NCI-H1436 treated with DMSO at 0.1 percent for 48 hours (cell line): ENCODE measurements at places on chromosomes 12 and 14.

- no peak for DNase-seq
These were observed 64.1 kb upstream of the AP4S1 start for GRCh38 chr14:30961330-30961729.

DNA sequence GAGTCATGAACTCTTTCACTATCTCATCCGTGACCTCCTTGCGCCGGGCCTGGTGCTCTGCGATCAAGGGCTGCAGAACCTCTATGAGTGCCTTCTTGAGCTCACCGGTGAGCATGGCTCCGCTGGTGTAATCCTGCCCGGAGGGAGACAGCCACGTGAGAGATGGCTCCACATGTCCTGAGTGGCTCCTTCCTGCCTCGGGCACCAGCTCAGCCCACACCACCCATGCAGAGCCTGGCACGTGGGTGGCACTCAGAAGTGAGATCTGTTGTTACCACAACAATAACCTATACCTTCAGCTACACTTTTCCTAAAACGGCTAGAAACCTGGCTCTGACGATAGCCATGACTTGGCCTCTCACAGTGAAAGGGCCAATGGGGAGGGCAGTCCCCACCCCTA lies 11.8 kb downstream of the SLC25A47 start:
- DNase-seq, result no peak

DNA sequence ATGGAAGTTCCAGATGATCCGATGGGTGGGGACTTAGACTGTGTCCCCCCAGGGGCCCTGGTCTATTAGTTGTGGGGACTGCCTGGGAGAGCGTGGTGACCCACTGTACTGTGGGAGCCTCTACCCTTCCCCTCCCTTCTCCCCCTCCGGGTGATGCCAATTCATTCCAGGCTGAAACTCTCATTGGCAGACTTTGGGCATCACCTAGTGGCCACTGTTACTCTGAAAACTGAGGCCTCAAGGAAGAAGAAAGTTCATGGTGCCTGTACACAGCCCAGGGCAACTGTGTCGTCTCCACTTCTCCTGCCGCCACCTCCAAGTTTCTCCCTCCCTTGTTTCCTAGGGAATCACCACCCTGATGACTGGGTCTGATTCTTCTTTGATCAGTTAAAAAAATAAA lies 173.6 kb upstream of the ALG10B start:
- DNase-seq, result no peak

GRCh38 chr12:80272387-80272915 lies 171.6 kb upstream of the PTPRQ start:
- DNase-seq, result no peak

- no peak for DNase-seq
These were observed 1319.8 kb downstream of the TMEM121 start for GRCh38 chr14:106846218-106846617.

GRCh38 chr14:31895206-31895605 lies 181.9 kb upstream of the ARHGAP5 start:
- DNase-seq, result no peak

GRCh38 chr14:93035917-93036651 lies 79.6 kb downstream of the ITPK1 start:
- DNase-seq, result no peak

- no peak for DNase-seq
These were observed 16.4 kb upstream of the OR8S1 start for GRCh38 chr12:48508987-48509386.

DNA sequence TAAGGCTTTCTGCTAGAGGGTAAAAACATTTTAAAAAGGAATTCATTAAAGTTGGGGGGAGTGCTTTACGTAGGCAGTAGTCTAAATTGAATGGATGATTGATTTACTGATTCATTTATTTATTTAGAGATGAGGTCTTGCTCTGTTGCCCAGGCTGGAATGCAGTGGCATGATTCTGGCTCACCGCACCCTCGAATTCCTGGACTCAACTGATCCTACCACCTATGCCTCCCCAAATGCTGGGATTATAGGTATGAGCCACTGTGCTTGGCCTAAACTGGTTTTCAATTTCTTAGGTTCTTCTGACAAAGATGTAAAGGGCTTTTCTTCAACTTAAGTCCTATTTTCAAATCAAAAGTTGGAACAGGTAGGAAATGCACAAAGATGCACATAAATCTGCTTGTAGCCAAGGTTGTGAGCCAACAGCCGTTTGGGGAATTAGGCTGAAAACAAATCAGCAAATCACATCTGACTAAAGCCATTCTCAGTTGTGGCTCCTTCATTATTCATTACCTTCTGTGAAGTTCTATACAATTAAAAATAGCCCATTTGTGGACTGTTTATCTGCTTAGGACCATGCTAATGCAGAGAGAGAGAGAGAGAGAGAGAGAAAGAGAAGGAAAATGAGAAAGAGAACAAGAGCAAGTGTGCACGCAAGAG lies 218.0 kb downstream of the PPM1H start:
- DNase-seq, result no peak

GRCh38 chr12:124545508-124546418 lies 21.6 kb downstream of the NCOR2 start:
- DNase-seq, result no peak

GRCh38 chr12:114430306-114430705 lies 24.4 kb upstream of the TBX5 start:
- DNase-seq, result no peak

GRCh38 chr12:114841557-114842251 lies 157.7 kb upstream of the TBX3 start:
- no peak for DNase-seq
